Calu3 (cell line): ENCODE measurements at places on chromosomes 13 and 19. TPM values are rescaled to one million over a fixed set of nuclear protein-coding genes. Genes with fewer than 3 reads are reported as not detected.

CEACAM4 gene
- total RNA-seq = not detected in 2 replicates

KIR2DL3 gene
- total RNA-seq = not detected in 2 replicates

PRRG2 gene
- 19.0 and 22.1 TPM in 2 replicates for total RNA-seq

TRMT1 gene
- total RNA-seq = 36.5 and 40.2 TPM in 2 replicates

VSTM1 gene
- not detected in 2 replicates for total RNA-seq

GSX1 gene
- total RNA-seq = not detected in 2 replicates

ICAM5 gene
- total RNA-seq = 0.61 and 1.3 TPM in 2 replicates

MEIS3 gene
- total RNA-seq = 0.87 and 2.0 TPM in 2 replicates

COL5A3 gene
- total RNA-seq = 0.26 and 0.49 TPM in 2 replicates

FCAR gene
- not detected in 2 replicates for total RNA-seq

EDNRB gene
- total RNA-seq = not detected in 2 replicates

SCGB2B2 gene
- 0.39 and 0.40 TPM in 2 replicates for total RNA-seq
